ENCODE measurements at places on chromosomes 16 and 17.

DNA sequence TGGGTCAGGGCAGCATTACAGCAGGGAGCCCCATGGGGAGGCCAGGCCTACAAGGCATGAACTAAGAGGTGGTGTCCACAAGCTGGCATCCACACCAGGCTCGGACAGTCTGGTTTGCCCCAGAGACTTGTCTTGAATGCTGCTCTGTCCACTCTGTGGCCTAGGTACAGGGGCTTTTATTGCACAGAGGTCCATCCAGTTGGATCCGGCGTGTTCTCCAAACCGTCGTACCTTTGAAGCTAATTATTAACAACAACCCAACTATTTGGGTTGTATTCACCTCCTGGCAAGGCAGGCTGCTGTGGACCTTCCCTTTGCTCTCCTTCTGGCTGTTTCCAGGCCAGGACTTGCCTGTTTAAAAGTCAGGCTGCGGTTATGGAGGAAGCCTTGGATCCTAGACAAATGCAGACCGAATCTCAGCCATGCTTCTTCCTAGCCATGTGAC is 123.4 kb downstream of the CLEC16A start:
- DNase-seq = no peak

GRCh38 chr16:84144859-84145639 is at the start of the genes DNAAF1 and HSDL1:
Gene DNAAF1, plus strand, starts transcription at chr16:84145308. Its CDS starts 133 bp downstream, at chr16:84145441.
Gene HSDL1, minus strand, starts transcription at chr16:84145177. Its CDS starts 13,856 bp downstream, at chr16:84131321.
- DNase-seq = peak; percentile 93

DNA sequence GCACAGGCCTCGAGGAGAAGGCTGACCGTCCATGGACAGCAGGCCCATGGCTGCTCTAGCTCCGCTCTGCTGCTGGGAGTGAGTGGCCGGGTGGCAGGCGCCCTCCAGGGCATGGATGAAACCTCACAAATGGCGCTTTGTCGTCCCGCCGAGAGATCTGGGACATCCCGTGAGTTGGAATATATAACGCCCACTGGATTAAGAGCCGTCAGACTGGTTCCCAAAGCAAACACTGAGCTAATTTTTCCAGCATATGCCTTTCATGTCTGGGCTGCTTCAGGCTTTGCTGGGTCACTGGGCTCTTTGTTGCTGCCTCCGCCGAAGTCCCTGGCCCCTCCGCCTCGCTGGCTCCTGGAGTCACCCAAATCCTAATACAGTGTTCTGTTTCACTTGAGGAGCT is 266.3 kb downstream of the FOXL1 start:
- DNase-seq = no peak

- DNase-seq = no peak
These were observed 364.4 kb downstream of the C16orf95 start for GRCh38 chr16:86952769-86953168.

GRCh38 chr17:42272162-42272907 is 3.9 kb downstream of the STAT5B start:
- DNase-seq = peak; percentile 34

All from hematopoietic multipotent progenitor cell treated with erythropoietin and hydrocortisone succinate and interleukin-3 and kit ligand, for 17 days (in vitro differentiated cells).